NCI-H748 treated with DMSO at 0.1 percent for 48 hours (cell line): ENCODE measurements at places on chromosomes 5 and 9.

- no peak for DNase-seq
Observed at GRCh38 chr5:131441184-131441583, 177.3 kb downstream of the CDC42SE2 start.

DNA sequence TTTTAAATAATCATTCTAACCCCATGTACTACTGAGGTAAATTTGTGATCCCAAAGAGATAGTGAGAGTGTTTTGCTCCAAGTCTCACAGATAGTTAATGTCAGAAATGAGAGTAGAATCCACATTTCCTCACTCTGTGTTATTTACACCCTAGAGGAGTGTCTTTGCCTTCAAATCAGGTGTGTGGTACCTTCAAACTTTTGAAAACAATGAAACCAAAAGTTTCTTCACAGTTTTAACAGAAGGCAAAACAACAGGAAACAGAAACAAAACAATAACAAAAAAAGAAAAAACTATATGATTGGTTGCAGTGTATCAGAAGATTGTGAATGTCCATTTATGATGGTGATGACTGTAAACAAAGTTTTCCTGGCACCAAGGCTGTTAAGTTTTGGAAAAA lies 85.9 kb downstream of the ERBIN start:
- DNase-seq, result no peak

GRCh38 chr5:167964529-167964928 lies 326.9 kb upstream of the WWC1 start:
- DNase-seq, result no peak

- no peak for DNase-seq
Observed at GRCh38 chr5:172577267-172577909, 63.7 kb upstream of the NEURL1B start.

DNA sequence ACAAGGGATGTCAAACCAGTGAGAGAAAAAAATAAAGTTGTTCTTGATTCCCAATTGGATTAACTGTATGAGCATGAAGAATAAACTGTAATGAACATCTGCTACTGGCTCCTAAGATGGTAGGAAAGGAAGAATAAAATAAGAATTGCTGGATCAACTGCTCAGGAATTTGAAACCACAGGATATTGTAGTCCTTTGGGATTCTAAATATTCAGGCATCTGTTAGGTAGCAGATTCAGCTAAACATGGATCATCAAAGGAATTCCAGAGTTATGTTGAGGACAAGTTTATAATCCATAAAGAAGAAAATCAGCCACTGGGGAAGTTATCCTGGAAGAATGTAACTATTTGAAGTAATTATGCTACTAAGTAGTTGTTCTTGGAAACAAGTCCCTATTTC lies 65.8 kb downstream of the ISL1 start:
- DNase-seq, result no peak

DNA sequence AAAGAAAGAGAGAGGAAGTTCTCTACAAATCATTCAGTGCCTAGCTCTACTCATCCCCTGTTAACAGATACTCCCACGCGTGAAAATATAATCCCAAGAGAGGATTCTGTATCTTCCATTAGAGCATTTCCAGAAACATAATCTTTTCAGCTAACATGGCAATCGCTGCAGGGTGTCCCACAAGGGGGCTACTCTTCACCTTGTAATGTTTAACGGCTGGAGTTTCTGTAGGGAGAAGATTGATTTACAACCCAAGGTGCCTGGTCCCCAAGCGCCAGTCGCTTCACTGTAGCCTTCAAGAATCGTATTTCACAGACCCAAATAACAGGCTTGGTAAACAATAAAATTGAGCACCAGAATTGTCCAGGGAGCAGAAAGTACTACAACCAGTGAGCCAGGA lies 318.7 kb downstream of the TLE1 start:
- no peak for DNase-seq

DNA sequence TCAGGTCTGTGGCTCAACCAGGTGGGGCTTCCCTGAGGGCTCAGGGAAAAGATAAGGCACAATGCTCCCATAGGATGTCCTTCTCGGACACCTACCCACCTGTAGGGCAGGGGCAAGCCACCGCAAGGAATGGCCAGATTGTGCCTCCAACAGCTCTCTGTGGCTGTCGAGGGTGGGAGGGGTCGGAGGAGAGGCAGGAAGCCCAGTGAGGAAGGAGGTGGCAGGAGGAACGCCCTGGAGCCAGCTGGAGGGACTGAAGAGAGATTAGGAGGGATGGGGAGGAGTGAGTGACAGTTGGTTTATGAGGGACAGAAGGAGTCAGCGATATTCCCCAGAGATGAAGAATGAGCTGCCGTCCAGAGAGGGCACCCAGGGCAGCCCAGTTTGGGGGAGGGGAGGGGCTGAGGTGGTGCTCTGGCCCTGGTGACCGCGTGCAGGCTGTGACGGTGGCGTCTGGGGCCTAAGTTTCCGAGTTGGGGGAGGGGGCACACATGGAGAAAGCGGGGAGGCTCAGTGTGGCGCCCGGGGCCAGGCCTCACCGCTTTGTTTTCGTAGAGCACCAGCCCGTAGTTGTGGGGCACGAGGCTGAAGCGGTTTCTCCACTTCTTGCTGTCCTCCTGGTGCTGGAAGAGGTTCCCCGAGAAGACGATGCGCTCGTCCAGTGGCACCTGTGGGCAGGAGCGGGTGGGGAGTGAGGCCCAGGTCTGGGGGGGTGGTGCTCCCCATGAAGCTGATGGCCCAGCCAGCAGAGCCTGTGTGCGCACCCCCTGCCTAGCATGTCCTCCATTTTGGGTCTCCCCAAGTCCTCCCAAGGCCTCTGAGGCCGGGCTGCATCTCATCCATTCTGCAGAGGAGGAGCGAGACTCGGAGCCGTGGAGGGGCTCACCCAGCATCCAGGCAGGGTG lies 75.6 kb downstream of the LRSAM1 start:
- DNase-seq, result no peak

DNA sequence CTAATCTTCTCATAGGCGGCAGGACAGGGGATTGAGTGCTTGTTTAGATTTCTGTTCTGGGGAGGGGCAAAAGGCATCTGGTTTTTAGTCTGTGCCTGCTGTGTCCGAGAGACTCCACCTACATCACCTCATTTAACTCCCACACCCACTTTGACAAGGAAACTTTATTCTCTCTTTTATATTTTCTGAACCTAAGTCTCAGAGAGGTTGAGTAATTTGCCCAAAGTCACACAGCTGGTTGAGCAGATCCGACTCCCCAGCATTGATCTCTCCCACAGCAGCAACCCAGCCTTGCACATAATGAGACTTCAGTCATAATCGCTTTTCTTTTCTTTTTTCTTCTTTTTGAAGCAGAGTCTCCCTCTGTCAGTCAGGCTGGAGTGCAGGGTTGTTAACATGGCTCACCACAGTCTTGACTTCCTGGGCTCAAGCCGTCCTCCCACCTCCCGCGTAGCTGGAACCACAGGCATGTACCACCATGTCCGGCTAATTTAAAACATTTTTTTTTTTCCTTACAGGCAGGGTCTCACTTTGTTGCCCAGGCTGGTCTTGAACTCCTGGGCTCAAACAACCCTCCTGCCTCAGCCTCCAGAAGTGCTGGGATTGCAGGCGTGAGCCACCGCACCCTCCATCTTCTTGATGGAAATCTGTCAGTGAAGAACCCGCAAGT lies 36.5 kb upstream of the ANKRD33B start:
- no peak for DNase-seq

- DNase-seq, result no peak
Observed at GRCh38 chr5:15069407-15069905, 197.9 kb upstream of the ANKH start.

DNA sequence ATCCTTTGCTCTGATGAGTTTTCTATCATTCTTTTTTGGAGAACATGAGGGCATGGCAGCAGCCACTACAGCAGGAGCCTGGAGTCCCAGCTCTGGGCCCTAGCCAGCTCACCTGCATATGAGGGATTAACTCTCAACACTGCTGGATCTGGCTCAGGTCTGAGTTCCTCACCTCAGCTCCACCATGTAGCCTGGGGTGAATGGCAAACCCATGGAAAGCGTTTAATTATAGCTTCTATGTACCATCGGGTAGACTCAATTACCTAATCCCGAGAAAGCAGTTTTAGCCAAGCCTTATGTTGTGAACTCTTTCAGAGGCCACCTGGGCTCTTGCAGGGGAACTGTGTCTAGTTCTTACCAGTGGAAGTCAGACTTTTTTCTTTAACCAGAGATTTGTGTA lies 3.9 kb upstream of the S100Z start:
- DNase-seq, result no peak

- DNase-seq, result no peak
Observed at GRCh38 chr5:131570757-131571156, 64.3 kb downstream of the RAPGEF6 start.

- no peak for DNase-seq
Observed at GRCh38 chr9:120104771-120105170, 475.2 kb downstream of the CDK5RAP2 start.

DNA sequence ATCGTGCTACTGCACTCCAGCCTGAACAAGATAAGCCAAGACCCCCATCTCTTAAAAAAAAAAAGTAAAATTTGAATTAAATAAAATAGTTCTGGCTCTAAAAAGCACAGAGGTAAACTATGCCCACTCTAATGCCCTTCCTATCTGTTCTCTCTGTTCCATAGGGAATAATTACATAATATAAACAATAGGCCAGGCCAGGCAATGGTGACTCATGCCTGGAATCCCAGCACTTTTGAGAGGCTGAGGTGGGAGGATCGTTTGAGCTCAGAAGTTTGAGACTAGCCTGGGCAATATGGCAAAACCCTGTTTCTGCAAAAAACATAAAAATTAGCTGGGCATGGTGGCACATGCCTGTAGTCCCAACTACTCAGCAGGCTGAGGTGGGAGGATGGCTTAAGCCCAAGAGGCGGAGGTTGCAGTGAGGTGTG lies 47.4 kb downstream of the MYO10 start:
- DNase-seq, result no peak

- no peak for DNase-seq
Observed at GRCh38 chr9:92612292-92612691, 57.6 kb downstream of the IPPK start.
